Stimulated activated CD4-positive, alpha-beta T cell treated with anti-CD3 and anti-CD28 coated beads, Interleukin-1b, Interleukin-23, amount 100 ng/mL, for 1 hour (primary cell): ENCODE measurements at places on chromosomes 5 and 9.

DNA sequence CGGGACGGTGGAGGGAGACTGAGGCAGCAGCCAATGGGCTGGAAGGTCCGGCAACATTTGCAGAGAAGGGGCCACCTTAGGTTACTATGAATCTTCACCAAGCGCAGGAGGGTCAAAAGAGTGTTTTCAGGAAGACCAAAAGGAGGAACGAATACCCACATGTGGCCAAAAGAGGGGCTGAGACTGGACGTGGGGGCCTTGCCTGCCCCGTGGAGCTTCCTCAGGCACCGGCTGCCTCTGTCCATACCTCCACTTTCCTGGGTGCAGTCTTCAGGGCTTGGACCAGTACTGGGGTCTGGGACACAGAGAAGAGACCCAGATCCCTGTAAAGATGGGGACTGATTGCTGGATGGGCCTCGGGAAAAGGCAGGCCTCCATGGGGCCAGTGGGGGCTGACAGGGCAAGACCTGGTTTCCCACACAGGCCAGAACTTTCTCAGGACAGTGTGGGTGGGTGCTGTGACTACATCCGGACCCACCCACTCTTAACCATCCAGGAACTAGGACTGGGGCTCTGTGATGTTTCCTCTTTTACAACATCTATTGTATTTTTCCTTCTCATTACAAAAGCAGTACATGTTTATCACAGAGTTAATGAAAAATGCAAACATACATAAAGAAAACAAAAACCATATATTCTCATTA is 294.7 kb downstream of the ZSWIM6 start:
- no peak for DNase-seq

DNA sequence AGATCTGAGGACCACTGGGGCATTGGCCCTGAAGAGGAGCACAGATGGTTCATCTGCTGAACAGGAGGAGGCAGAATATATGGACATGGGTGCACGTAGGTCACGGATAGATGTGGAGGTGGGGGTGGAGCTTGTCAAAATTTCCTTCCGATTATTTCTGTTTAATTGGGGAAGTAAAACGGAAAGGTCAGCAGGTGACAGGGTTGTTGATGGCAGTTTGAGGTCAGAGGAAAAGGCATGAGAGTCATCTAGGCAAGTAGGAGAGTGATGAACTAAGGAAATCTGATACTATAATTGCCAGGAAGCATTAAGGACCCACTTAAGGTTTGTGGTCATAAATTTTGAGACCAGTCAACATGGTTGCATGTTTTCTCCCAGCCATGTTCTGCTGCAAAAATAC is 8.4 kb upstream of the FAM81B start:
- no peak for DNase-seq

DNA sequence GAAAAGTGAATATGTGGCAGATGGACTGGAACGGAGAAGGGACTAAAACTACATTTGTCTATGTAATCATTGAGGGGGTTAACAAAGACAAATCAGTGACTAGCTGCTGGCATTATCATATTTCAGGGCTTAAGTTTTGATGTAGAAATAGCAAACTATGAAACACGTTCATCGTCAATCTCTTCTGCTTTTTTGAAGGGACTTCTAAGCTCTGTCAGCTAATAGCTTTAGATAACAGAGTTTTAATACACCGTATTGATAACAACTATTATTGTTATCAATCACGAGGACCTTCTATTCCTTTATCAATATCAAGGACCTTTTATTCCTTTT is 38.9 kb upstream of the MRPS30 start:
- DNase-seq: no peak

- DNase-seq: no peak
Measured at GRCh38 chr5:14775857-14776256, 95.7 kb downstream of the ANKH start.

- no peak for DNase-seq
Measured at GRCh38 chr9:72022841-72023240, 37.6 kb downstream of the C9orf57 start.

DNA sequence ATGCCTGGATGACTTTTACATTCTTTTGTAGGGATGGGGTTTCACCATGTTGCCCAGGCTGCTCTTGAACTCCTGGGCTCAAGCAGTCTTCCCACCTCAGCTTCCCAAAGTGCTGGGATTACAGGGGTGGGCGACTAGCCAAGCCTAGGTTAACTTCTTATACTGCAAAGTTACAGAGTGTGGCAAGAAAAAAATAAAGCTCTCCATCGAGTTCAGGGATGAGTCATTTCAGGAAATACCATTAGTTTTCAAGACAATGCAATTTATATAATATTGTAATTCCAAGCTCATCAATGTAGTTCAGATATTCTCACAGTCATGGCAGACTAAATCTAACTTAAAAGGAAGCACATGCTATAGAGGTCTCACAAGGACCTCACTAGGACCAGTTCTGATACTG is 11.5 kb upstream of the ABO start:
- DNase-seq: no peak

GRCh38 chr5:109297900-109298299 is 111.9 kb downstream of the PJA2 start:
- no peak for DNase-seq

- no peak for DNase-seq
Measured at GRCh38 chr5:127223256-127223974, 67.2 kb upstream of the MEGF10 start.

DNA sequence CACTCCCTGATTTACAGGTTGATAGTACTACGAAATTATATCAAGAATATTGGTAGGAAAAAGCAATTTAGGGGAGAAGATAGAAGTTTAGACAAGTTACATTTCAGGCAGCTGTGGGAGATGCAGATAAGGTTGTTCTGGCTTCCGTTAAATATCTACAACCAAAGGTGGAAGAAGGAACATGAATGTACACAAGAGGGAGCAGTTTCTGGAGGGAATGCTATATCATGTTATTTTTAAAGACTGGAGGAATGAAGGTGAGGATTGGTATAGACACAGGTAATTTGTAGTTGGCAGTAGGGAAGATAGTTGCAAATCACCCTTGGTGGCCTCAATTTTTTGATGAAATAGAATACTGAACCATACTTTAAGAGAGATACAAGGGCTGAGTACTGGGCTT is 187.3 kb upstream of the NMUR2 start:
- DNase-seq: no peak

- no peak for DNase-seq
Measured at GRCh38 chr5:55467862-55468551, 66.8 kb downstream of the PLPP1 start.

- DNase-seq: no peak
Measured at GRCh38 chr5:17436350-17436749, 61.7 kb upstream of the TAF11L2 start.

DNA sequence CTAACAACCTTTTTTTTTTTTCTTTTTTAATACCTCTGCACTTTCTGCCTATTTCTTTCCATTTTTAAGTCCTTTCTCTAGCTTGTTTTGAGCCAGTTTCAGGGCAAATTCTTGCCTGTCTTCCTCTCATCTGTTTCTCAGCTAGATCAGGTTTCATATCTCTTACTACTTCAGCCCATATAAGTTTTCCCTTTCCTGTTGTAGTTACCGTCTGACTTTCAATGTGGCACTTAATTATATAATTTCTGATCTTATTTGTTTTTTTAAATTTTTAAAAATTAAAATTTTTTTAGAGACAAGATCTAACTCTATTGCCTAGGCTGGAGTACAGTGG is 104.7 kb upstream of the ELL2 start:
- no peak for DNase-seq

GRCh38 chr5:124402144-124402581 is 344.3 kb downstream of the ZNF608 start:
- DNase-seq: no peak

GRCh38 chr5:31976169-31976568 is 197.9 kb downstream of the GOLPH3 start:
- no peak for DNase-seq

DNA sequence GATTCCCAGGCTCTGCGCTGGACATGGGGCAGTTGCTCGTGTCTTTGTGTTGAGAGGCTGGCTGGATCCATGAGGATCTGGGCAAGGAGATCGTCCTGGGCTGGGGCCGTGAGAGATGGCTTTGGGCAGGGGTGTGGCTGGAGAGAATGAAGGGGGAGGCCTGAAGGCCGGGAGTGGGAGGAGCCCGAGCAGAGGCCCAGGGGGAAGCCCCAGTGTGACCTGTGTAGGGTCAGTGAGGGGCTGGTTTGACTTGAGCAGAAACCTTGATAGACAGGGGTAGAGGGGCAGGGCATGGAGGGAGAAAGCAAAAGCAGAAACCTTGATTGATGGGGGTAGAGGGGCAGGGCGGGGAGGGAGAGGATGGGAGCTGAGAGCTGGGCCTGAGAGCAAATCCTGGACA is 54.4 kb upstream of the ASS1 start:
- no peak for DNase-seq

DNA sequence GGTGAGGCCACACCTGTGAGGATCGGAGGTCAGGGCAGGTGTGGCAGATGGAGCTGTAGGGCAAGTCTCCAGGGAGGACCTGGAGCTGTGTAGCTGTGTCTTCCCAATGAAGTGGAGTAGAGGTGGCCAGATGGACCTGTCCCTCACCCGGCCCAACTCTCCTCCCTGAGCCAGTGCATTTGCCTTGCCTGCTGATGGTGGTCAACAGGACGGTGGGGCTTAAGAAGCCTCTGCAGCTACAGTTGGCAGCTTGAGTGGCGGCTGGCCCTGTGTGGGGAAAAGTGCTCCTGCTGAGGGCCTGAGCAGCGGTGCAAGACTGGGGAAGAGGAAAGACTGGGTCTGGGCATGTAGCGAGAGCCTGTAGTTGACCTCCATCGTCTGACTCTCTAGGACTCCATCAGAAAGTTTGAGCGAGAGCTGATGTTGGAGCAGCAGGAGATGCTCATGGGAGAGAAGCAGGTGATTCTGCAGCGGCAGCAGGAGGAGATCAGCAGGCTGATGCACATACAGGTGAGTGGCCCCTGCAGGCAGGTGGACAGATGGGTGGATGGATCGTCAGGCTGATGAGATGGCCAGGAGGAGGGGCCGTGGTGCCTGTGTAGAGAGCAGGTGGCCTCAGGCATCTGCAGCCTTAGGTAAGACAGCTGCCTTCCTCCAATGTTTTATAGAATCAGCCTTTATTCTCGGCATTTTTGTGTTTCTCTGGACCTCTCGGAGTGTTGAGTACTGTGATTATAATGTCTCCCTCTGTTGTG is 24.9 kb downstream of the PITX1 start:
- no peak for DNase-seq

GRCh38 chr5:63085561-63085960 is 506.9 kb downstream of the LRRC70 start:
- DNase-seq: no peak

GRCh38 chr9:3526997-3527940 is 1.5 kb upstream of the RFX3 start:
- no peak for DNase-seq

DNA sequence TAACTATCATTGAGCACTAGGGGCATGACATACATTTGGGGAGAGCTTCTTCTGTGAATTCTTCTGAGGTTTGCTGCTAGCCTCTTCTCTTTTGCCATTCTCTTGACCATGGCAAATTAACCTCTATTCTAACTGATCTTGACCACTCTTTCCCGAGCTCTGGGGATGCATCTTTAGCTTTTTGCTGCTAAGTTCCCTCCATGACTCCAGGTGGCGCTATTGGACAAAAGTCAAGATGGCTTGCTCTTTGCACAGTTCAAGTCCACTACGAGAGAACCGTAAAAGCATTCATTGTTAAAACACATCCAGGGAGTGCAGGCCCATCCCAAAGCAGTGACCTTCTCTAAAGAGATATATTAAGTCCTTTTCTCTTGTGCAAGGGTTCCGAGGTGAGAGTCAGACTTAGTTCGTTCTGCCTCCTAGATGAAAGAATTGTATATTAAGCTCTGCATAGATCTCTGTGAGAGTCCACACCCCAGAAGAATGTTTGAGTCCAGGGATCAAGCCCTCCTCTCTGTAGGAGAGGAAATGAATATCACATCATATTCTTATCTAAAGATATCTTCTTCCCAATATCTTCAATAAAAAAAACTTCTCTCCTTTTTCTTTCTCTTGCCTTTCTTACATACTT is 1152.9 kb upstream of the CDH6 start:
- no peak for DNase-seq

DNA sequence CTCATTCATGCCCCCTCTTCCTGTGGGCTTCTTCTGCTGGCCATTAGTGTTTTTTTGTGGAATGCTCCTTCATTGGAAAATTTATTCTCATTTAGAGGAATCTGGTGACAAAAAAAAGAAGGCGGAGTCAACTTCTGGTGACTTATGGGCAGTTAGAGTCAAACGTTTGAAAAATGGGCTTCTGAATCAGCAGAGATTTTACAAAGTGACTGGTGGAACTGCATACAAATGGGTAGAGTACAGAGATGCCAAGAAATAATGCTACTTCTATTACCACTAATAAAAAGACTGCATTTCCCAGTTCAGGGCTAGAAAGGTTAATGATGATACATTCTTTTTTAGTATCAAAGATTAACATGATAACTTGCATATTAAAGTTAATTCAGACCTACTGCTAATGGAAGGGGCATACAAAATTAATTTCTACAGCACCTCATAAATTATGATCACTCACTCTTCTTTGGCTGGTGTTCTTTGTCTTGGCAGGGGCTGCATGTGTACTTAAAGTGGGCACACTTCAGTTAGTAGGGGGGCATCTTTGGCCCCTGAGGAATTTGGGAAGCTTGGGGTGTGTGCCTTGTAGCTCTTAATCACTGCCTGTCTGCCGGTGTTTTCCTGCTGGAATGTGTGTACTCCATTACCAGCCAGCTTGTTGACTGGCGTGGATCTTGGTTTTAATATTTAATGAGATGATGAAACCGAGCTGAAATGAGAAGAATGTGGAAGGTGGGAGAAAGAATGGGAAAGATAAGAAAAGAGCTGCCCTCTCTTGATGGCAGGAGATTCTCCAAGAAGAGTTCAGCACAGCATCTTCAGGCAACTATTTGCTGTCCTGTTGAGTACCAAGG is 148.9 kb downstream of the DOCK2 start:
- DNase-seq: no peak

DNA sequence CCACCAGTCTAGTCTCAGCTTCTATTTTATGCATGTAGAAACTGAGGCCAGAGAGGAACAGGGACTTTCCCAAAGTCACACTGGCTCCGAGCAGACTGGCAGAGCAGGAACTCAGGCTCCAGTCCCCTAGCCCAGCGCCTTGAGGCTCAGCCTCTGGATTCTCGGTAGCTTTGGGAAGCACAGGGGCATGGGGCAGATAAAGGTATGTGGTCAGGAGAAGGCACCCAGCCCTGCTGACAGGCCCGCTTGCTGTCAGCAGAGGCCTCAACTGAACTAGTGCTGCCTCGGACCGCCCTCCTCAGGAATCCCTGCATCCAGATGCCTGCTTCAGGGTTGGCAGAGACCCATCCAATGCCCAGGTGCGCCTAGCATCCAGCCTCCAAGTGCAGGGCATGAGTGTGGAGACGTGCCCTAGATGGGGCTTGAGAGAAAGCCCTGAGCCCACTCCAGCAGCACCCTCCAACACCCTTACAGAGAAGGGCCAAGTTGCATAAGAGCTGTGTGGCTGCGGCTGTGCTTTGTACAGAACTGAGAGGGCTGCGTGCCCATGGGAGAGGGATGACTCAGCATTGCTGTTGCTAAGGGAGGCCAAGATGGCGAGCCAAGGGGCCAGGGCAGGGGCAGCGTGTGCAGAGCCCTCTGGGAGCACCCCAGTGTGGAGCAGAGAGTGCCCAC is 168.6 kb downstream of the MACROH2A1 start:
- DNase-seq: no peak
